ENCODE measurements at places on chromosomes 3 and 15.

DNA sequence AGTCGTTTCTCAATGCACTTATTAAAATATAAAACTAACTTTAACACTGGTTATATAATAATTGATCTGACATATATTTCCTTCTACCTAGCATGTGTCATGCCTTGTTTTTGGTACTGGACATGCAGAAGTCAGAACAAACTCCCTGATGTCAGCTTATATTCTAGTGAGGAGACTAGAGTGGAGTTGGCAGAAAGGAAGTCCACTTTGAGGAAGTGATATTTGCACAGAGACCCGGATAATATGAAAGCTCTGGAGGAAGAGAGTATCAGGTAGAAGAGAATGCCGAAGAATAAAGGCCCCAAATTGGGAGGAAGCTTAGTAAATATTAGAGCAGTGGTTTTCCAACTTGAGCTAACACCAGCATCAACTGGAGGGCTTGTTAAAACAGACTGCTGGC lies 24.6 kb upstream of the ZNF280D start:
- no peak for DNase-seq

- DNase-seq = no peak
Measured at GRCh38 chr3:12893247-12893646, 51.9 kb upstream of the RPL32 start.

- DNase-seq = no peak
Measured at GRCh38 chr3:11546657-11547302, 96.9 kb downstream of the VGLL4 start.

- DNase-seq = no peak
Measured at GRCh38 chr15:63509056-63509954, 4.9 kb downstream of the USP3 start.

DNA sequence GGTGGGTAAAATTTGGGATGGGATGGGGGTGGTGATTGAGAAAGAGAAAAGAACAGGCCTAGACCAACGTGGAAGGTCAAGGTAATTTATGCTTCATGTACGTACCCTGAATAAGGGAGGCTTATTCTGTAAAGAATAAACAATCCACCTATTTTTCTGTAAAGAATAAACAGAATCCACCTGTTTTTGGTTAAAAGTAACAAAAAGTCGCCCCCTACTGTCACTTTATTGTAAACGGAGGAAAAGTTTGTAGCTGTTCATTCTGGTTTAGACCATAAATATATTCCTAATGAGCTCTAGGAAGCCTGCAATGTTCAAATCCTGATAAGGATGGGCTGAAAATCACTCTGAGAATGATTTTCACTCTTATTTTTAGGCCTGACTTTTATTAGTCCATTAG lies 23.5 kb upstream of the SQOR start:
- no peak for DNase-seq
